ENCODE measurements at places on chromosomes 2 and 18. TPM values are rescaled to one million over a fixed set of nuclear protein-coding genes. Genes with fewer than 3 reads are reported as not detected.

- H3K36me3 ChIP-seq, result no peaks in the 10 kb centered on the region
- DNase-seq, result no peak
- peak overlapping the region; percentile 82 for H3K27ac ChIP-seq
These were observed 33.7 kb upstream of the MRPL33 start for GRCh38 chr2:27737676-27738348.

GRCh38 chr2:181241797-181242196, 215.4 kb upstream of the ITGA4 start:
- no peak for DNase-seq
- H3K4me1 ChIP-seq, result no peaks in the 10 kb centered on the region
- H3K27ac ChIP-seq, result no peak overlapping the region
- H3K27me3 ChIP-seq, result no peaks in the 10 kb centered on the region
- H3K36me3 ChIP-seq, result no peaks in the 10 kb centered on the region

DNA sequence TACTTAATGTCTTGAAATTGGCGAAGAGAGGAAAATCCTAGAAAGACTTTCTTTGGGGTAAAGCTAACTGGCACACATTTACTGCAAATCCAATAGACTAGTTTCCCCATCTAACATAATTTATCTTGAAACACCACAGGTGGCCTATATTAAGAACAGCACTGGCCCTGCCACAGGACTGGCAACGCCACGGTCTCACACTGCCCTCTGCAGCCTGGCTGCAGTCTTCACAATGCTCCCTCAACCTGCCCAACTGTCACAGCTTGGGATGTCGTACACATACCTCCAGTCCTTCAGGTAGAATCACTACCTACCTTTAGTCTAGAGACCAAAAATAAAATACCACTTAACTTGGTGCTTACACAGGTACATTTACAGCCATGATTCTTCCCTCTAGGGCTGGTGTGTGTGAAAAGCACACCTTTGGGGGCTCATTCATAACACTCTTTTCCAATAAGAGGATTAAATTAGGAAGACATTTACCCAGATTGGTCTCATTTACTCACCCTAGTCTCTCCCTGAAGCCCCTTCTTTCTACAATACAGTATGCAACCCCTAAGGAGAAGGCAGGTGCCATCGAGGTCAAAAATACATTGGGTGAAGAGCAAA, 222.2 kb downstream of the C1D start:
- DNase-seq, result peak; percentile 63
- H3K36me3 ChIP-seq, result no peaks in the 10 kb centered on the region
- H3K4me1 ChIP-seq, result no peaks in the 10 kb centered on the region
- no peak overlapping the region for H3K27ac ChIP-seq

- H3K4me3 ChIP-seq, result no peak overlapping the region
- DNase-seq, result no peak
- no peaks in the 10 kb centered on the region for H3K27me3 ChIP-seq
- H3K36me3 ChIP-seq, result peaks cover 28% of the 10 kb centered on the region
- peaks cover 15% of the 10 kb centered on the region for H3K4me1 ChIP-seq
These were observed 26.2 kb downstream of the LBH start for GRCh38 chr2:30257266-30258214.

Gene TLX2
- not detected for polyA plus RNA-seq

Gene NEU2
- not detected for polyA plus RNA-seq

Data from left lung (tissue), 14 donors.